ENCODE measurements at places on chromosomes 4 and X.

DNA sequence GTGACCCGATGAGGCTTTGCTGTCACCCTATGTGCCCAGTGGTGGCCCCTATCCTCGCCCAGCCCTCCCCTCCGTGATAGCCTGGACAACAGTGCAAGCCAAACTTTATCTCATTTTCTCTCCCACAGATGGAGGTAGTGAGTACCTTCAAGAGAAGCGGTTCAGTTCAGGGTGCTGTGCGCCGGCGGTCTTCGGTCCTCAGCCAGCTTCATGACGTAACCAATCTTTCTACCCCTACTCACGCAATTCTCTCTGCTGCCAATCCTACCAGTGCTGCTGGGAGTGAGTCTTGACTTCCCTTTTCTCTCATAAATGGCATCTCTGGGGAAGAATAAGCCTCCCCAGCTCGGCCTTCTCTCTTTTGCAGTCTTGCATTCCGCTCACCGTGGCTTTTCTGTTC, 29.5 kb downstream of the CCNQ start:
- DNase-seq: no peak

- no peak for DNase-seq
These were observed 39.9 kb upstream of the GPRIN3 start for GRCh38 chr4:89347363-89348025.

GRCh38 chr4:94757192-94758140, at the start of gene BMPR1B:
Gene BMPR1B, plus strand, starts transcription at chr4:94757955. Its CDS starts 346,470 bp downstream, at chr4:95104425.
- DNase-seq: no peak

DNA sequence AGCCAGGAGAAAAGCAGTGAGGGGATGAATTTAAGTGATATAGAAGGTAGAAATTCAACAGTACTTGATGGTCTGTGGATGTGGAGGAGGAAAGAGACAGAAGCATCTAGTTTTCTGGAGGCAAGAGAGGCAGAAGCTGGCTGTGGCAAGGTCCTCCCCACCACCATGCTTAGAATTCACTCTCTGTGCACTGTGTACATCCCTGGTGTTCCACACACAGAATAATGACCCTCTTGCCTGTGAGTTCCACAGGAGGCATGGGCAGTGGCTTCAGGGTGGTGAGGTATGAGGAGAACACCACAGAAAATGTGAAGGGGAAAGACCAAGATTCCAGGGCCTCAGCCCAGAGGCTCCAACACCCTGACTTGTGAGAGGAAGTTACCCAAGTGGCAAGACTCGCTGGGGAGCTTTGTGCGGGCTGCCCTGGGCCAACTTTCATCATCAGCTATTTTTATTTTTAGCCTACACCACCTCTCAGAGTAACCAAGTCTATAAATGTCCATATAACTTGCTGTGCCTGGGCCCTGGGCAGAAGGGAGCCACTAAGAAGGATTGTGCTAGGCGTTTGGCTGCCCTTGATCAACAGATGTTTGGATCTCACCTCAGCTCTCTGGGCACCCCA, 7.8 kb upstream of the INTS6L start:
- DNase-seq: no peak

- DNase-seq: no peak
These were observed 82.5 kb downstream of the GASK1B start for GRCh38 chr4:158090323-158090722.

- DNase-seq: no peak
These were observed 100.7 kb upstream of the GRPR start for GRCh38 chrX:16022580-16023200.

DNA sequence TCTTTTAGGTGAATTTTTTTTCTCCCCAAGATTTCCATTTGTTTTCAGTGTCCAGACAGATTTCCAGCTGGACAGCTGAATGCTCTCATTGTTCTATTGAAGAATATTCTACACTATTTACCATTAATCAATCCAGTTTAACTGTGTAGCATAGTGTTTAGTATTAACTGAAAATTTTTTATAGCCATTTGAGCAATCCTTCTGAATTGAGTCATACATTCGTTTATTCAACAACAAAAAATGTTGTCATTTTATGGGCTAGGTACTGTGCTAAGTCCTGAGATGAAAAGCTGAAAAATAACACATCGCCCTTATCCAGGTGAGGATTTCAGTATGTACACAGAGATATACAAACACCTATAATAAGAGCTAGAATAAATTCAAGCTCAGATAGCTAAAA, 223.3 kb downstream of the COL25A1 start:
- DNase-seq: no peak

GRCh38 chrX:131225078-131225477, 64.0 kb downstream of the IGSF1 start:
- DNase-seq: no peak

DNA sequence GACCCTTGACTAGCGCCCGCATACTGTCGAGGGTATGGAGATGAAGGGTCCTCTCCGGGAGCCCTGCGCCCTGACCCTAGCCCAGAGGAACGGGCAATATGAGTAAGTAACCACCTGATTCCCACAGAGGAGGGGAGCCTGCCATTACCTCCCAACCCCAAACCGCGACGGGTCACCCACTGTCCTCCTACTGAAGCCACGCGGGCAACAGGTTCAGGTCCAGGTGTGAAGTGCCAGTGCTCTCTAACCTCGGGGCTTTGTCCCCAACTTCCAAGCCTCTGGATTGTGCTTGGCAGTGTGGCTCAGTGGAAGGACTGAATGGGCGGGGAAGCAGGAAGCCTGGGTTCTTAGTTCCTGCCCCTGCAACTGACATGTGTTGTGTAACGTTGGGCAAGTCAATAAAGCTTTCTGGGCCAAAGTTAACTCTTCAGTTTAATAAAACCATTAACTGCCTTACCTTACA, 694 bp downstream of the OCRL start:
- no peak for DNase-seq

DNA sequence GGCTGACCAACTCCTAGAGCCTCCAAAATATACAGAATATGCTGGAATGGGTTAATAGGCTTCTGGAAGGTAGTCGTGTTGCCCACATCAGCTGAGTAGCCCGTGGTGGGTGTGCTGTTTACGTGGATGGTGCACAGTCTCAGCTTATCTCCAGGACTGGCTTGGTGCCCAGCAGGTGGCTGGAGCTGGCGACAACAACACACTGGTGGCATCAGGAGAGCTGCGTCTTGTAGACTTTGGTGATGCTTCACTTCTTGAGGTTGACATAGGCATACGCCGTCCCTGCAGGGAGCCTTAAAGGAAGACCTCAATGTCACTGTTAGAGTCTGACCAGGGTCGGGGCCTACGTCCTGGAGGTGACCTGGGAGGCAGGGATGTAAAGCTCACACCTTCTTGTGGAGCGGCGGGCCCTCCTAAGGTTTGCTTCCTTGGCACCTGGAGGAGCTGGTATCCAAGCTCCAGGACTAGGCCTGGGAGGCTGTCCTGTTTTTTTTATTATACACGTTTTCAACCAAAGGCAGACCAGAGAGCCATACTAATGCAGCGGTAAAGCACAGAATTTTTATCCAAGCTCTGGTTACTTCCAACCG, 26.5 kb upstream of the RBMX start:
- DNase-seq: no peak

- no peak for DNase-seq
These were observed 140.3 kb downstream of the NAA11 start for GRCh38 chr4:79185526-79186045.

GRCh38 chrX:41314204-41314603, 19.8 kb upstream of the DDX3X start:
- DNase-seq: no peak

GRCh38 chr4:153371701-153372234, 27.3 kb downstream of the MND1 start:
- DNase-seq: no peak

DNA sequence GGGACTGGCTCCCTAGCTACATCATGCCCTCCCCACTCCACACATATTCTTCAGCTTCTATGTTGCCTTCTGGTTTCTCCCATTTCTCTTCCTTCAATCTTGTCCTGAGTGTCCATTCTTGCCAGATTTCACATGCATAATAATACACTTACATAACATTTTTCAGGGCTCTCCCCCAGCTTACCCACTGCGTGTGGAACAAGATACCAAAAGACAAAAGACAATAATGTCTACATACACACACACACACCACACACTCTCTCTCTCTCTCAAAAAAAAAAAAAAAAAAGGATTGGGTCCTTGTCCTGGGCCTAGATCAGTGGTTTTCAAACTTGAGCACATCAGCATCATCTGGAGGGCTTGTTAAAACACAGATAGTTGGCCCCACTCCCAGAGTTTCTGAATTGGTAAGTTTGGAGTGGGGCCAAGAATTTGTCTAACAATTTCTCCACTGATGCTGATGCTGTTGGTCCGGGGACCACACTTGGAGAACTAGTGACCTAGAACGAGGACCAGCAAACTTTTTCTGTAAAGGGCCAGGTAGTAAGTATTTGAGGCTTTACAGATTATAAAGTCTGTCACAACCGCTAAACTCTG, 6.5 kb upstream of the SMARCA1 start:
- no peak for DNase-seq

Measured in NCI-H187 (cell line).